ENCODE measurements at places on chromosomes 11 and 22. TPM values are rescaled to one million over a fixed set of nuclear protein-coding genes. Genes with fewer than 3 reads are reported as not detected.

Gene SSTR3
- not detected for total RNA-seq

Gene PDXP
- 9.1 TPM for total RNA-seq

Gene CCDC73
- total RNA-seq = not detected

Gene SPON1
- 0.44 TPM for total RNA-seq
